ENCODE measurements at places on chromosomes 2 and 18.

- no peak for DNase-seq
Observed at GRCh38 chr2:8632755-8633154, 49.1 kb upstream of the ID2 start.

DNA sequence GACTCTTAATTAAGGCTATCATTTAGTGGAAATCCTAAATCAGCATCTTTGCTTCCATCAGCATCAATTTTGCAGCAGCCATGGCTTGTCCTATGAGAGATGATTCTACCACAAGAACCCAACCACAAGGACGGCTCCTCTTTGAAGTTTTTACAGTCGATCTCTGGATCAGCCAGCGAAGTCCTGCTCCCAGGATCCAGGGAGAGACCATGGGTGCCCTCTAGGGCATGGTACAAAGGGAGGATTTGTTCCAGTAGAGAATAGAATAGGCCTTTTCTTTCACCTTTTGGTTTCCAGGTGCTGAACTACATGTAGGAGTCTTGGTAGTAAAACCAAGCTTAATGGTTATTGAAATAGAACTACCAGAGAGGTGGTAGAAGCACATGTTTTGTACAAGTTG, 52.7 kb downstream of the TMEM200C start:
- no peak for DNase-seq

DNA sequence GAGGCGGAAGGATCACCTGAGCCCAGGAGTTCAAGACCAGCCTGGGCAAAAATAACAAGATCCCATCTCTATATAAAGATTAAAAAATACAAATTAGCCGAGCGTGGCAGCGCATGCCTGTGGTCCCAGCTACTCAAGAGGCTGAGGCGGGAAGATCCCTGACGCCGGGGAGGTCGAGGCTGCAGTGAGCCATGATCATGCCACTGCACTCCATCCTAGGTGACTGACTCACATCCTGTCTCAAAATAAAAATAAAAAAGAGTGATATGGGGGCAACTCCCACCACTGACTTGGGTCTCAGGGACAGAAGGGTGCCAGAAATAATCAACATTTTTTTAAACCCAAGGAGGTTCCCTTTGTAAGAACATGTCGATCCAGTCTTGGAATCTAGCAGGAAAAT, 37.6 kb downstream of the ZNF516 start:
- DNase-seq = no peak

DNA sequence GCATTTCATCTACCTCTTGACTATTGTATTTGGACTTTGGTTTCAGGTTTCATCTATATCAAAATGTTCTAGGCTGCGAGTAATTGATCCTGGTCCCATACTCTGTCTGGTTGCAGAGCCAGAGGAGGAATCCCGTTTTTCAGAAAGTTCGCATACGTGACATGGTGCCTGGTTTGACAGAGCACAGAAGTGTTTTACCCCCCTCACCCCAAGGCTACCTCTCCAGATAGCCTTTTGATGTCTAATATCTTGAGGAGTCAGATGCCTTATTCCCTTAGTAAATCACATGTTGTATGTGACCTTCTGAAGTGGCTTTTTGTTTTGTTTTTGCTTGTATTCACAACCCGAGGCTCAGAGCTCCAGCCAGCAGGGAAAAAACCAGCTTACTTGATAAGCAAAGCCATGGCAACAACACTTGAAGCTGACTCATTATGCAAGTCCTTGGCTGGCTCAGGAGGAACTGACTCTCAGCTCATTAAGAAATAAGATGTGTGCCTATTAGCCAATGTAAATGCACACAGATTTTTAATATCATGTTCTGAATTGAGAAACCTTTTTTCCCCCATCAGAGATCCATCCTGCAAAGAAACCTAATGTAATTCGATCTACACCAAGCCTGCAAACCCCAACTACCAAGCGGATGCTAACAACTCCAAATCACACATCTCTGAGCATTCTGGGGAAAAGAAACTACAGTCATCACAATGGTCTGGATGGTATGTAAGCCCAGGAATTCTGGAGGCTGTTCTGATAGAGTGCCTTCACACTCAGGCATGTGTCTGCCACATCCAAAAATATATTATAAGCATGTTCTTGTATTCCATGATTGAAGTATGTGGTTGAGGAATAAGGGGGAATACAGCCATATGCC, 41.4 kb downstream of the OXER1 start:
- peak; percentile 32 for DNase-seq

GRCh38 chr18:76503649-76504386, 8.8 kb upstream of the ZNF516 start:
- no peak for DNase-seq

- DNase-seq = no peak
Observed at GRCh38 chr2:193561054-193561453, 1366.3 kb upstream of the TMEFF2 start.

GRCh38 chr2:180720829-180721228, 259.6 kb upstream of the UBE2E3 start:
- DNase-seq = no peak

DNA sequence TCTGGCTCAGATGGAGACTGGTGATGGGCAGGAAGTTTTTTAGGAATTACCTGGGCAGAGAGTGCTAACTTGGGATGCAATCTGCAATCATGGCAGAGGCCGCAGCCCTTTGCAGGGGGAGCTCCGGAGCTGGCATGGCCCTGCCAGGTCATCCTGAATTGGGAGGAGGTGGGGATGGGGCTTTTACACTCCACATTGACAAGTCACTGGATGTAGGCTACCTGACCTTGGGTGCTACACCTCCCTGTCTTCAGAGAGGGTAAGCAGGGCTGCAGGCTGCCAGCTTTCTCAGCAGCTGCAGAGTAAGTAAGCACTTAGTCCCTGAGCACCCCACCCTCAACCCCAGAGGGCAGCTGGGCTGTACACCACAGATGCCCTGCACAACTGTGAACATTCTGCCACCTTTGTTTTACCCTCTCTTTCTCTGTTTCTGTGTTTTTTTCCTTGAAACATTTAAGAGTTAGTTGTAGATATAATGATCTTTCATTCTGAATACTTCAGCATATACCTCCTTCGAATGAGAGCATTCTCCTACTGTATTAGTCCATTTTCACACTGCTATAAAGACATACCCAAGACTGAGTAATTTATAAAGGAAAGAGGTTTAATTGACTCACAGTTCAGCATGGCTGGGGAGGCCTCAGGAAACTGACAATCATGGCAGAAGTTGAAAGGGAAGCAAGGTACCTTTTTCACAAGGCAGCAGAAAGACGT, 6.8 kb upstream of the HS1BP3 start:
- DNase-seq = no peak

GRCh38 chr2:165779706-165780105, 14.3 kb downstream of the GALNT3 start:
- DNase-seq = no peak

DNA sequence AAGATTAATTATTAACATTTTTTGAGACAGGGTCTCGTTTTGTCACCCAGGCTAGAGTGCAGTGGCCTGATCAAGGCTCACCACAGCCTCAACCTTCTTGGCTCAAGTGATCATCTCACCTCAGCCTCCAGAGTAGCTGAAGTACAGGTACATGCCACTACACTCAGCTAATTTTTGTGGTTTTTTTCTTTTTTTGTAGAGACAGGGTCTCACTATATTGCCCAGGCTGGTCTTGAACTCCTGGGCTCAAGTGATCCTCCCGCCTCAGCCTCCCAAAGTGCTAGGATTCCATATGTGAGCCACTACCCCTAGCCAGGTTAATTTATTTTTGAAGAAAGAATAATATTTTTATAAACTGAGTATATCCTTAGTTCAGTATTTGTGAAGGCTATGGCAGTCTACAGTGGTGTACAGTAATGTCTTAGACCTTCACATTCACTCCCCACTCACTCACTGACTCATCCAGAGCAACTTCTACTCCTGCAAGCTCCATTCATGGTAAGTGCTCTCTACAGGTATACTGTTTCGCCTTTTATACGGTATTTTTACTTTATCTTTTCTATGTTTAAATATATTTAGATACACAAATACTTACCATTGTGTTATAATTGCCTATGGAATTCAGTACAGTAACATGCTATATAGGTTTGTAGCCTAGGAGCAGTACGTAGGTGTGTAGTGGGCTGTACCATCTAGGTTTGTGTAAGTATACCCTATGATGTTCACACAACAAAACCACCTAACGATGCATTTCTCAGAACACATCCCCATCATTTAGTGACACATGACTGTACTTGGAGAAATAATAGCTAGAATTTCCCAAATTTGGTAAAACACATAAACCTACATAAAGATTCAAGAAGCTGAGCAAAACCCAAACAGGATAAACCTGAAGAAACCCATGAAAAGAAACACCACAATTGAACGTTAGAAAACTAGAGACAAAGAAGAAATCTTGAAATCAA, 38.6 kb downstream of the MGAT4A start:
- no peak for DNase-seq

- DNase-seq = no peak
Observed at GRCh38 chr2:205087862-205088261, 542.6 kb downstream of the PARD3B start.

- no peak for DNase-seq
Observed at GRCh38 chr2:204170411-204170810, 233.8 kb downstream of the ICOS start.

DNA sequence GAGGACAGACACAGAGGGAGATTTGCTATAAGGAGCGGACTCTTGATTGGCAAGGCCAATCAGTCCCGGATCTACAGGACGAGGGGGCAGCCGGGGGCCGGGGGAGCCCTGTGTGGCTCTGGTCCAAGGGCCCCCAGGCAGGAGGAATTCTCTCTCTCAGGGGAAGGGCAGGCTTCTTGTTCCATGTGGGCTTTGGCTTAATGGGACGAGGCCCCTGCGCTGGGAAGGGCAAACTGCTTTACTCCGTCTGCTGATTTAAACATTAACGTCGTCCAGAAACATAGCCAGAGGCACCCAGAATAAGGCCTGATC, 75.9 kb downstream of the TMEM18 start:
- no peak for DNase-seq

- DNase-seq = no peak
Observed at GRCh38 chr2:28430788-28431418, 38.2 kb downstream of the FOSL2 start.

- DNase-seq = peak; percentile 19
Observed at GRCh38 chr2:79876430-79876829, 363.6 kb downstream of the CTNNA2 start.

- peak; percentile 48 for DNase-seq
Observed at GRCh38 chr2:196592331-196592910, 47.1 kb upstream of the CCDC150 start.

DNA sequence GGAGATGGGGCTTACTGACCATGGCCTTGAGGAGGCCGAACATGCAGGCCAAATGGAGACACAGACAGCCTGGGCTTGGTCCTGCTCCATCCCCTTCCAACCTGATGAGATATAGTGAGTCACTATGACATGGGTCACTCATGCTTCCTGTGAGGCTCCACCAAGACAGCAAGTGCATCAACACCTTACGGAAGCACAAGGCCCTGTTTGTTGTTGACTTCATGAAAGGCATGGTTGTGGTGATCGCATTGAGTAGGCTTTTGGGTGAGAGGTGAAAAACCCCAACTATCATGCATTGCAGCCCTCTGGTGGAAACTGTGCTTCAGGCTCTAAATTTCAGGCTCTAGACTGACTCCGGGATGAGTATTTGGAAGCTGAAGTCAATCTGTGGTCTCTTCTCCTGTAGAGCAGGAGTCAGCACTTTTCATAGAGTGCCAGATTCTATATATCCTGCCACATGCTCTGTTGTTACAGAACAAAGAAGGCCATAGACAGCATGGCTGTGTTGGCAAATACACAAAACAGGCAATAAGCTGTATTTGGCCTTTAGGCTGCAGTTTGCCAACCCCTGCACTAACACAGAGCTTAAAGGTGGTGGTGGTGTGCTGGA, 10.1 kb downstream of the IL37 start:
- DNase-seq = no peak

DNA sequence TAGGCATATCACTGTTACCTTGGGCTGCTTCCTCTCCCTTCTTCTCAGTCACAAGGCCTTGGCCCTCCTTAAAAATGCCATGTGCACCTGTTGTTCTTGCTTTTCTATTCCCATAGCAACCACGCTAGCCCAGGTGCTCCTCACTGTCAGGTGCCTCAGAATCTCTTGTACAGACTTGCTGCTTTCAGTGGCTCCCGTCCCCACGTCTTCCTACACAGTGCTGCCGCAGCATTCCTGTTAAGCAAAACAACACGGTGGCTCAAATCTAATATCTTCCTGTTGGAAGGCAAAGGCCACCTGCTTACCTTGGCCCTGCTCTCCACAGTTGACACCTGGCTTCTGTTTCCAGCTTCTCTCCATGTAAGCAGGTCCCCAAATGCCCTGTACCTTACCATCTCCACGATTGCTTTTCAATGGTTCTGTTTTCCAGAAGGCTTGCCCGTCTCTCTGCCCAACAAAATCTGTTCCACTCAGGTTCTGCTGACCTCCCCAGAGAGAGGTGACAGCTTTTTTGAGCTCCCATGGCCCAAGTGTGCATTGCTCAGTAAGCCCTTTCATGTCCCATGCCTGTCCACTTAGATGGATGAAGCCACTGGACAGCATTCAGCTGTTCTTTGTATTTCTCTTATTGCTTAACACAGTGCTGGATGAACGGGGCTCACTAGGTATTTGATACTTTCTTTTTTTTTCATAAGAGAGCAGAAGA, 240.4 kb downstream of the PRKCE start:
- no peak for DNase-seq

DNA sequence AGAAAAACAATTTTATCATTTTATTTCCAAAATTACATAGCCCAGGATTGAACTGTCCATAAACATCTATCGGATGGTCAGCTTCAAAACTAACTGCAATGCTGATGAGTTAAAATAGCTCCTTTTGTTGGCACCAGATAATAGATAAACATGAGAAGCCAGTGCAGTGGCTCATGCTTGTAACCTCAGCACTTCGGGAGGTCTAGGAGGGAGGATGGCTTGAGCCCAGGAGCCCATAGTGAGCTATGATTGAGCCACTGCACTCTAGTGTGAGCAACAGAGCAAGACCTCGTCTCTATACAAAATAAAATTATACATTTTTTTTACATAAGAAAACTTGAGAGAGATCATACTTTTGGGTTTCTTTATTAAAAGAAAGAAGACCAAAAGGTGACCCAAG, 34.6 kb upstream of the IMPA2 start:
- DNase-seq = no peak

GRCh38 chr2:235098269-235098668, 146.5 kb downstream of the SH3BP4 start:
- DNase-seq = no peak
